ENCODE measurements at places on chromosomes 12 and 14.

- no peak for DNase-seq
These were observed 784.1 kb upstream of the TBX3 start for GRCh38 chr12:115468087-115468510.

DNA sequence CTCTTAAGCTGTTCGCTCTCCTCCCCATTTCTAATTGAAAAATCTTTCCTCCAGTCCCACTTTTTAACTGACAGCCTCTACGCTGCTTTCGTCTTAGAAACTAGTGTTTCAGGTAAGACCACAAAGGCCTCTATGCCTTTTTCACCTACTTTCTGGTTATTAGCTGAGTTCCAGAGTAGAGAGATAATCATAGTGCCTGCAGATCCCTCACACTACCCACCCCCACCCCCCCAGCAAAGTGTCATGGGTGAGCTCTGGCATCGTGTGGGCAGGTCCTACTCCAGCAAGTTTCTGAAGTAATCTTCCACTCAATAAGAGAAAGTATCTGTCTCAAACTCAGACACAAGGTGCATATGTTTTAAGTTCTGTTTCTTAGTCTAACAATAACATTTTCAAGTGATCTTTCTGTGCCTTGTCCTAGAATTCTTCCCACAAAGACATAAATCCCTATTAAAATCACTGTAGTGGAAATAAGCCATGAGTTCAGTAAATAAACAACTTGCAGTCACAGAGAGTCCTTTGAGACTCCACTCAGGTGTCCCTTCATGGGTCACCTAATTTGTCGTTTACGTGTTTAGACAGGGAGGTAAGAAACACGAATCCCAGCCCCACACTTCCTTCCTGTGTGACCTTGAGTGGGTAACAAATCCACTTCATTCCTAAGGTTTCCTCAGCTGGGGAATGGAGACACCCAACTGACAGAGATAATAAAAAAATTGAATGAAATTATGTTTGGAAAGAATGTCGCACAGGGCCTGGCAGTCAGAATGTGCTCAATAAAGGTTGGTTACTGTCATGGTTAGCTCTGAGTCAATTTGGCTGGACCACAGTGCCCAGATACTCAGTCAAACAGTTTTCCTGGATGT lies 228.9 kb upstream of the CAND1 start:
- DNase-seq = no peak

DNA sequence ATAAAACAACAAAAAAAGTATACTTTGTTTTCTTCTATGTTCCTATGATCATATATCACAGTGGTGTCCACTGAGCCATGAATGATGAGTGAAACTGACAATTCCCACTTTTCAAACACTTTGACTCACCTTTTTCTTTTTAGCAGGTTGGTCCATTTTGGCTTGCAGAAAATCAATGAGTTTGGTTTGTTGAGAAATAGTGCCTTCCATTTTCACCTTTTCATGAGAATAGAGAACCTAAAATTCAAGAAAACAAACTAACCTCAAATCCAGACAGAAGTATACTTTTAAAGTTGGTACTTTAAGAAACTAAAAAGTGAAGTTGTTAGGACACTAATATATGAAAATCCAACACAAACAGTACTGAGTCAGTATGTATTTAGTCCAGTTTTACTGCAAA lies 52.4 kb downstream of the PRKAB1 start:
- DNase-seq = no peak

DNA sequence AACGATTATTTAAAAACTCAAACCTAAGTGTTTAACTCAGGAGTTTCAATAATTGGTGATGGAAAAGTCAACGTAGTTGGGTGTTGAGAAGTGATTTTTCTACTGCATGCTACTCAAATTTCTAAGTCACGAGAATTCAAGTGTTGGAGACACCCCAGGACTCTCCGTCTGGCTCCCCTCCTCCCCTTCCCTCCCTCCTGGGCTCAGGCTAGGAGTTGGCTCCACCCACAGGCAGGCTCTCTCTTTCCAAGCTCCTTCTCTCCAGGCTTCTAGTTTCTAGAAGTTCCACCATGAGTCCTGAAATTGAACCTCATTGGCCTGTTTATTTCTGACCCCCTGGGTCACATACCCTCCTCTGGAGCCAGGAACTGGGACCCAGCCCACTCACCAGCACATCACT lies 73.0 kb downstream of the TMEM132D start:
- DNase-seq = no peak

DNA sequence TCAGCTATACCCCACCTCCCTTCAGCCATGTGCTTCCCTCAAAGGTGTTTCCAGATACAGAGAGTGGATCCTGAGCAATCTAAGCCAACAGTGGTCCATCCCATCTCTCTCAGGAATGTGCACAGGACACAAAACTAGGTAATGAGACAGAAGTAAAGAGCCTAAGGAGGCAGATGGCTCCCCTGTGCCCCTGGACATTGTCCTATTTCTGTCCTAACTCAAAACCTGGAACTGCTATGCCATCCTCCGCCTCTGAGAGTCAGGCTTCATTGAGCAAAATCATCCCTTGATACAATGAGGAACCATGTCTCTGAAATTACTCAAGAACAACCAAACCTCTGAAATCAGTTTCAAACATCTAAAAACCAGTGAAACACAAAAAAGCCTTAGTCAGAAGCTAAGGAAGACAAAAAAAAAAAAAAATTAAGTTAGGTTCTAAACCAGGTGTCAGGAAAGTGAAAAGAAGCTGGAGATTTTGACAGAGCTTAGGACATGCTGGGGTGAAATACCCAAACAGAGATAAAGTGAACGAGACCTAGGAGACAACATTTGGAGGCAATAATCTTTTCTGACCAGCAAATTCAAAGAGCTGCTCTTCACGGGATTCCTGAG lies 200.3 kb upstream of the PLEKHG7 start:
- DNase-seq = no peak

DNA sequence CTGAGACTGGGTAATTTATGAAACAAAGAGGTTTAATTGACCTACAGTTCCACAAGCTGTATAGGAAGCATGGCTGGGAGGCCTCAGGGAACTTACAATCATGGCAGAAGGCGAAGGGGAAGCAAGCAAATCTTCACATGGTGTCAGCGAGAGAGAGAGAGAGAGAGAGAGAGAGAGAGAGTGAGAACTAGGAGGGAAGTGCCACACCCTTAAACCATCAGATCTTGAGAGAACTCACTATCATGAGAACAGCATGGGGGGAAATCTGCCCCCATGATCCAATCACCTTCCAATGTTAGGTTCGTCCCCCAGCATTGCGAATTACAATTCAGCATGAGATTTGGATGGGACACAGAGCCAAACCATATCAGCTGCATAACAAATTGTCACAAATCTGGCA lies 96.7 kb downstream of the CHST11 start:
- no peak for DNase-seq

DNA sequence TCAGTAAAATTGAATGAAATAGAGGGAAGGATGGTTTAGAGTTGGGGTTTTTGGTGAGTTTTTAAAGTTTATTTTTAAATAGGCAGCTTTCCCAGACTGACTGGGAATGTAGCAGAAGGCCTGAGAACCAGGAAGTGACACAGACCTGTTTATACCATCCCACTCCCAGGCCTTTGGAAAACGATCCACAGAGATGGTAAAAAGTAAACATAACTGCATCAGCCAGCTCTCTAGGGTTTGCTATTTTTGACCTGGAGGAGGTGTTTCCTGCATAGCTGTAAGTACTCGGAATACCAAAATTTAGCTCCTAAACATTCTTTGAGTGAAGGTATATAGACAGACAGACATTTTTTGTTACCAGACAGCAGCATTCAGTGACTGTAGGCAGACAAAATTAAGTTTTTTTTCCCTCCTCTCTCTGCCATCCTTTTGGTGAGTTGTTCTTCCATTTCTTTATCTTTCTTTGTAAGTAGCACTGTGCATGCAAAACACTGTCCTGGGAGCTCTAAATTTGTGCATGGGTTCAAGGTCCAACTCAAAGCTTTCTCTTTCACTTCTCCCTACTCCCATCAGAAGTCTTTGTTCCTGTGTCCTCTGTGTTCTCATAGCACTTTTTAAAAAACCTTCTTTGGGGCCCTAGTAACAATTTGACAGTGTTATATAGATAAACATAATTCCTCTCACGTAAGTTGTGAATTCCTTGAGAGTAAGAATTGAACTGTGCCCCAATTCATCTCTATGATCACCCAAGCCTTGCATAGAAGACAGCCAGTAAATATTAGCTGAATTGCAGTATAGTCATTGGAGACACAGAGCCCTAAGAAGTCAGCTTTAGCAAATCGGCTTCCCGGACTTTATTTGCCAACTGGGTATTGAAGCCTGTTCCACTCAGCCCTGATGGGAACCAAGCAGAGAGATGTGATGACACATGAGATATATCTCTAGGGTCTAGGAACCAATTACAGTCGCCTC lies 37.4 kb downstream of the SUSD6 start:
- peak; percentile 40 for DNase-seq

DNA sequence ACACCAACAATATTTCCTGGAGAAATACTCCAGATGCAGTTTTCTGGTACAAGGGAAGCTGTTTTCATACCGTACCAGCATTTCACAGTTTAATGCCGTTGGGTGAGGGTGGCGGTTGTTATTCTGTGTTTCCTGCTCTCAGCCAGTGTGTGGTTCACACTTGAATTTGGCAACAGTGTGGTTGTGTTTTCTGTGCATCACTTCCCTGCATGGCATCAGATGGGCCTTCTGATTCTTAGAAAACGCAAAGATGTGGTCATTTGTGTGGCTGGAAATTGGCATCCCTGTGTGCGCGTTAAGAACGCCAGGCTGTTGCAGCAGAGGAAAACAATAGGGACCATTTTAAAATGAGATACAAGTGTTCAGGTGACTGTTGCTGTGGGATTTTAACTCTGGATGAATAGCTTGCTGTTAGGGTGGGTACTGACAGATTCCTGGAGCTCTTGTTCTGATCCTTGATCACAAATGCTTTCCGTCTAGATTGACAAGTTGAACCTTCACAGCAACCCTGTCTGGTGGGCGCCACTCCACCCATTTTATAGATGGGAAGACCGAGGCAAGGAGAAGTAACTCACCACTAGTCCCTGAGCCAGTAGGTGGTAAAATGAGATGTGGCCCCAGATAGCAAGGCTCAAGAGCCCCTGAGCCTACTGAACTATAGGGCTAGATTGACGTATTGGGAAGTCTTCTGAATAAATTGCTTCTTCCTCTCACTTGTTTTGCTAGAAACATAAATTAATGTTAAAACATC lies 231.2 kb downstream of the CHST11 start:
- no peak for DNase-seq

DNA sequence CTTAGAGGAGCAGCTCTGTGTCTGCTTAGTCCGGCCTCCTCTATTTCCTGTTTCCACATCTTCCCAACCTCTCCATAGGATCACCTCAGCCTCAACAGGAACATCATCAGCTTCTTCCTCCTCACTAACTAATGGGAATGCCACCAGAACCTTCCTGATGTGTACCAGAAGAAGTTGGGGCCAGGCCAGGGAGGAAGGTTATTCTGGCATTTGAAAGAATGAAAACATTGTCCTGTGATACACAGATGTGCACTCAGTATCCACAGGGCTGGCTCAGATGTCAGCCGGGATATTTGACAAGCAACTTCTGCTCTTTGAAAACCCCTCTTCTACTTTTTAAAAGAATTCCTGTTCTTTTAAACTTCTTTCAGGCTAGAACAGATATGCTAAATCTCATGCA lies 63.6 kb downstream of the TMEM30B start:
- DNase-seq = no peak

DNA sequence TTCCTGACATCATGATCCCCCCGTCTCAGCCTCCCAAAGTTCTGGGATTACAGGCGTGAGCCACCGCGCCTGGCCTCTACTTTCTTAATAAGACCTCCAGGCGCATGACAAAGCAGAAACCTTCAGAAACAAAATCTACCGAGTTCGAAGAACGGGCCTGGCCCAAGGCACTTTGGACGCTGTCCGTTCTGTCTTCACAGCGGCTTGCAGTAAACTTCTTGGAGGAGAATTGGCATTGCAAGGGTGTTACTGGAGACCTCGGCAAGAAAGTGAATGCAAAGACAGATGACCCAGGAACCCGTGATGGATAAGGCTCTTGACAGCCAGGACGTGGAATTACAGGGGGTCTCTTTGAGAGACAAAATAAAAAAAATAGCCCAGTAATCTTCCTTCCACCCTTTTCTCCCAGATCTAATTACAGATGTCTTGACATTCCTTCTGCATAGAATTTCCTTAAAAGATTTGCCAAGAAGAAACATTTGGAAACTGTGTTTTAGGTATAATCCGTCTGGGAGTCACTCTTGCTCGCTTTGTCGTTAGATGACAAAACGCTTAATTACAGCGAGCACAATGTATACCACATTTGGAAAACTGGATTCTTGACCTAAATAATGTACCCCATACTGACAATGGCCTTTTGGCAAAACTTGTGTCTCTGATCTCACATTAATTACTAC lies 83.2 kb upstream of the TBX3 start:
- no peak for DNase-seq

- DNase-seq = no peak
These were observed 20.6 kb downstream of the TTC8 start for GRCh38 chr14:88844980-88845491.

- DNase-seq = no peak
These were observed 232.2 kb downstream of the C12orf50 start for GRCh38 chr12:87796961-87797516.

- DNase-seq = peak; percentile 88
These were observed at the start of gene RAB3IP for GRCh38 chr12:69738351-69739286. Gene RAB3IP (plus strand): TSS chr12:69738860. CDS start chr12:69755409, 16,549 bp downstream.

GRCh38 chr12:75783093-75783877 lies 248.3 kb downstream of the PHLDA1 start:
- DNase-seq = no peak

- DNase-seq = no peak
These were observed 278.2 kb upstream of the SFSWAP start for GRCh38 chr12:131432532-131433260.

DNA sequence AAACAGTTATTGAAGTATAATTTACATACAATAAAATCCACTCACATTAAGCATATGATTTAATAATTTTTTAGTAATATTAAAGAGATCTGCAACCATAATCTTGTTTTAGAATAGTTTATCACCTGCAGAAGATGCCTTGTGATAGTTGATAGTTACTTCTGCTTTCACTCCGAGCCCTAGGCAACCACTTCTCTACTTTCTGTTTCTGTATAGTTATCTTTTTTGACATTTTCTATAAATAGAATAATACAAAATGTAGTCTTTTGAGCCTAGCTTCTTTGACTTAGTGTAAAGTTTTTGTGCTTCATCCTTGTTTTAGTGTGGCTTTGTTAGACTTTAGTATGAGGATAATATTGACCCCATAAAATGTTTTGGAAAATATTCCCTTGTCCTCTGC lies 111.0 kb downstream of the MNAT1 start:
- no peak for DNase-seq

Data from NCI-H146 (cell line).